ENCODE measurements at places on chromosomes 7 and 10. TPM values are rescaled to one million over a fixed set of nuclear protein-coding genes. Genes with fewer than 3 reads are reported as not detected.

DNA sequence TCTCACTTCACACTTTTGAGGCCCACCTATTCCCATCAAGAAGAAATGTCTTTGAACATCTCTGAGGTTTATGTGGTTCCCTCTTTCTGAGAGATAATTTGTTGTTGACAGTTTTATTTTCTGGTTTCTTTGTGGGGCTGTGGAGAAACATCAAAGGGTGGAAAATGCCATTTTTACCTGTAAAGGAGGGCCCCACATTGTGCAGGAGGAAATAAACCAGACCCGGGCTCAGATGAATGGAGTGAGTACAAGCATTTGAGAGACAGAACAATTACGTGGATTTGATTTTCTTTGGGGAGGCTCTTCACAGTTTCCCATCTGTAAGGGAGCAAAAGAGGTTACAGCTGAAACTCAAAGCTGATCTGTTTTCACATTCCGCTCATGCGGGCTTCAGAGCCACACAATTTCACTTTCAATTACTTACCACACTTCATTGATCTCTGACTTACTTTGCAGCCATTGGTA is 29.8 kb downstream of the ITPRIP start:
- DNase-seq: no peak

DNA sequence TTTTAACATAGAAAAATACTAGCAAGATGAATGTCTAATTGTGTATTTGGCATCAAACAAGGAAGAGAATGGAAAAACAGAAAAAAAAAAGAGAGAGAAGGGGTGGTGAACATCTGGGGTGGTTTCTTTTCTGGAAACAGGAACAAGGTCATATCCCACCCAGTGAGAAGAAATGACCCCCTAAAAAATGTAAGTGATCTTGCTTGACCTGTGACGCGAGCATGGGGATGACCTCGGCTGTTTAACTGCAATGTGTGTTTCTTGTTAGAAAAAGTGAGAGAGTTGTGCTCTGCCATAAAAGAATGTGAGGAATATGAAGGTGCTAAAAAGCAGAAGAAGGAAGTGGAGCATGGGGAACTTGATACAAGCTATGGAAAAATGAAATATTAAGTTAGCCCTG is 258.5 kb downstream of the AGMO start:
- DNase-seq: no peak

DNA sequence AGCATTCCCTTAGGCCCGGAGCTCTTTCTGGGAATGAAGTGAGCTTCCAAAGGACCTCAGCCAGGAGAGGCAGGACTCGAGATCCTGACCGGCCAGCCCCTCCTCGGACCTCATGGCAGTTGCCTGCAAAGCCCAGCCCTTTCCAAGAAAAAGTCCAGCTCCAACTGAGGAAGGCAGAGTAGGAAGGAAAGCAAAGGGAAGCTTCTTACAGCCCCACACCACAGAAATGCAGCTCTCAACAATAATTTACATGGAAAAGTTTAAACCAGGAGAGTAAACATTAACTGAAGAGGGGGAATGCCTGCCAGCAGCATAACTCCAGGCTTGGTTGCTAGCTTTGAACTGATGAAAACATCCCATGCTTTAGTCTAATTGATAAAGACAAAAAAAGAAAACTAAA is 153.9 kb upstream of the PFKP start:
- no peak for DNase-seq

- peak; percentile 21 for DNase-seq
These were observed 33.0 kb downstream of the WIPF3 start for GRCh38 chr7:29839302-29839701.

- DNase-seq: no peak
These were observed 121.1 kb downstream of the VWC2 start for GRCh38 chr7:49894543-49894942.

DNA sequence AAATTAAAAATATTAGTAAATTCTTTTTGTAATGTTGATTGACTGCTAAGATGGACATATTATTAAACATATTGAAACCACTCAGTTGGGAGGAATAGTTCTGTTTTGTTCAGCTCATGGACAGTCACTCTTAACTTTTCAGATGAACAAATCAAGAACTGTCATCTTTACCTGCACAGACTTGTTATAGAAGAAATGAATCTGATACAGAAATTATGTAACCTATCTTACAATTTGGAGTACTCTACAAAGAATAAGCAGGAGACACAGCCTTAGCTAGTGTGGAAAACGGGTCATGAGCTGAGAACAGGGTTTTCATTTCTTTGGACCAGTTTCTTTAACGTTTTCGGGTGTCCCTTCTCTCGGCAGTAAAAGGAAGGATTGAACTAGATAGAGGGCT is 1.2 kb upstream of the ANLN start:
- no peak for DNase-seq

DNA sequence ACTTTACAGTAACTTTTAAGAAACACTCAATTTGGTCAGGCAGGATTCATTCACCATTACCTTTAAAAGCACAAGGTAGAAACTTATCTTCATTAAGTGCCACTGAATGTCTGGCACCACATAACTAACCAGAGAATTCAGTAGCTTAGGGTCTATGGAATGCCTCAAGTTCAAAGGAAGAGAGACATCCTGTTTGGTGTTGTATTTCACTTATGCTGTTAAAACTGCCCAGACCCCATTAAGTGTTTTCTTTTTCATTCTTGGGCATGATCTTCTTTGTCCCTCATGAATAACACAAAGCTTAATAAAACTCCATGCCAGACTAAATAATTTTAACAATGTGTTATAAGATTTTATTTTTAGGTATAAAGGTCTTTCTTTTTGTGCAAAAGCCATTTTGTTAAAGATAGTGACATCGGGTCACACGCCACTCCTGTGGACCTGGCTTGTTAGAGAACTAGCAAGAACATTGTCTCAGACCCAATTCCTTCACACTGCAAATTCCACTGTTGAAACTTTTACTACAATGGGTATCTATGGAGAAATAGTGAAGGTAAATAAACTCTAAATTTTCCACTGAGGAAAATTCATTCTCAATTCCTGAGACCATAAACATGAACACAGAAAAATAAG is 221.0 kb downstream of the TWIST1 start:
- no peak for DNase-seq

GRCh38 chr10:117259279-117259678 is 18.4 kb downstream of the SLC18A2 start:
- DNase-seq: no peak

DNA sequence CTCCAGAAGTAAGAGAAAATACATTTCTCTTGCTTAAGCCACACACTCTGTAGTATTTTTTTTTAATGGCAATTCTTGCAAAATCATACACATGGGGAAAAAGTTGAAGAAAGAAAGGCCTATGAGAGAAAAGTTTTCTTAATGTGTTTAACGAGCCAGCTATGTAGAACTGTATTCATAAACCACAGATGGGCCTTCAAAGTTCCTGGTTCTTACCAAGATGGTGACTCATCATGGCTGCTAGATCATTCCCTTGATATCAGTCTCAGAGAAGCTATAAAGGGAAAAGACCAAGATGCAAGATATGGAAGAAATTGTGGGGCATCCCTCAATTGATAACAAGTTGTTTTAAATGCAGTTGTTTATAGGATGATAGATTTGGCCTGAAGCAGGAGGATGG is 992.7 kb upstream of the MBL2 start:
- no peak for DNase-seq

DNA sequence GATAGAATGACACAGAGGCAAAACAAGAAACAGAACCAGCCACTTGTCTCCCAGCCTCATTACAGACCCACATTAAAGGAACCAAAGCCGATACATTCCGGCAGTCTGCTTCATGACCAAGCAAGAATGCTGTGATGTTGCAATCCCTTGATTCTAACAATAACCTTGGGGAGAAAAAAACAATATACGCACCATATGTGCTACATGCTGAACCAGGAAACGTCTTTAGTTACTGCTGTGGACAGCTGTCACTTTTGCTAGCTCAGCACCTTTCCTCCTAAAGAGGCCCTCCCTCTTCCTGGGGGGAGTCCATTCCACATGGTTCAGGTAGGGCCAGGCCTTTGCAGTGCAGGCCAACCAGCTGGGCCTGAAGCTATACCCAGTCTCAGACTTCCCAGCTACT is 79.1 kb downstream of the PRTFDC1 start:
- peak; percentile 22 for DNase-seq

- DNase-seq: no peak
These were observed 32.9 kb downstream of the ABLIM1 start for GRCh38 chr10:114624951-114625780.

DNA sequence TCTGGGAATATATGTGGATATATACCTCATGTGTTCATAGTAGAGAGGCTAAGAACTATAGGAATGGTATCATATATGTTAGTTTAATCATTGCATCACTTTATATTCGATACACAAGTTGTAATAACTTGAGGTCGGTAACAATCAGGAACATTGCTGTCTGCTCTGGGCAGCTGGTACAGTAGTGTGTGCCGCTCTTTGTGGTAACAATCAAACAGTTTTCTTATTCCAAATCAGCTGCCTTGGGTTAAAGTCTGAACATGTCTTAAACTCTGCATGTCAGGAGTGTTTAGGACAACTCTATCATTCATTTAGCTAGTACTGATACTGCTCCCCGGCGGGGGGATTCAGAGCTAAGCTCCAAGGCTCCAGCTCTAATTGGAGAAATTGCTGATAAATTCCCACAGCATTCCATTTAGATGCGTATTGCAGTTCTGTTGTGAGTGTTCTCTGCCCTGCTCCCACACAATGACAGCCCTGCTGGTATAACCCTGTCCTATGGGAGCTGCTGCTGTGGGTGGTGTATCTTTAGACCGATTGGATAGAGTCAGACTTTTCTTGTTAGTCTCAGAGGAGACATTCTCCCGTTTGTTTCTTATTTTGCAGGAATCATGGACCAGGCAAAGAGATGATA is 707.5 kb upstream of the FZD8 start:
- DNase-seq: no peak

Gene IDI2
- total RNA-seq: not detected

Gene TMEM229A
- total RNA-seq: 0.32 TPM

Gene SSC4D
- total RNA-seq: 0.32 TPM

Gene RPS24
- total RNA-seq: 1,117 TPM

Gene CDCA7L
- total RNA-seq: 33.7 TPM

Gene C10orf105
- total RNA-seq: not detected

Gene WNT16
- total RNA-seq: not detected

Gene SPDYE6
- not detected for total RNA-seq

Gene AP5Z1
- total RNA-seq: 45.2 TPM

Gene SLC26A5
- total RNA-seq: 0.38 TPM

All from mucosa of descending colon (tissue), 3 donors.